ENCODE measurements at places on chromosomes 2 and 18.

DNA sequence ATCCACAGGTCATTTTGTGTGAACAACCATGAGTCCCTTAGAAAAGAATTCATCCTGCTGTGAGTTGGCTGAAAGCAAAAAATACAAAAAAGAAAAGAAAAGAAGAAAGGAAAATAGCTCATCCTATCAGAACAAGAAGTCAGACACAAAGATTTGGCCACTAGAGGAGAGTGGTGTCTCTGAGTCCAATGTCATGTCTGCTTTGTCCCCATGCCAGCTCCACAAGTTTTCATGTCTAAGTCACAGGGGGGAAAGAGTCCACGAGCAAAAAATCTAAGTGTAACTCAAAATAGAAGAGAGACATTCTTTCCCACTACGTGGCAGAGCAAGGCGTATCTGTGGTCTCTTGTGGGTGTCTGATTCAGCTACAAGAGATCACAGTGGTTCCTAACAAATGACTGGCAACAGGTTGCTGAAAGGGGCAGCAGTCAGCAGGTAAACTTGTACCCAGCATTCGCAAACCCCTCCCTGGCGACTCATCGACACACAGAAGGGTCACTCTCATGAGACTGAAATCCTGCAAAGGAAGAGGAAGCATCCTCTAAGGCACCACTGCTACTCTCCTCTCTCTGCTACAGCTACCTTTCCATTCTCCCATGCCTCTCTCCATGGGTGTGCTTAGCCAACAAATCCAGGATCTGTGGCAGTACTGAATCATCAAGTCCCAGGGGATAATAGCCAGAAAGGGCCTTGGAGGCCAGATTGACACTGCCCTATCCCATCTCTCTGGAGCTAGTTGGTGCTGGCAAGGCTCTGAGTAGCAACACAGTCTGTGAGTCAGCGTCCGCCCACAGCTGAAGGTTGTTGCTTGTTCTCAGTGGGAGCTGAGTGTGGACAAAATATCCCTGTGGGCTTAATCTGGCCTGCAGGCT lies 123.0 kb upstream of the SLC39A10 start:
- H3K27ac ChIP-seq, result no peak overlapping the region
- H3K27me3 ChIP-seq, result peaks cover 1% of the 10 kb centered on the region
- no peaks in the 10 kb centered on the region for H3K4me1 ChIP-seq
- no peaks in the 10 kb centered on the region for H3K36me3 ChIP-seq

DNA sequence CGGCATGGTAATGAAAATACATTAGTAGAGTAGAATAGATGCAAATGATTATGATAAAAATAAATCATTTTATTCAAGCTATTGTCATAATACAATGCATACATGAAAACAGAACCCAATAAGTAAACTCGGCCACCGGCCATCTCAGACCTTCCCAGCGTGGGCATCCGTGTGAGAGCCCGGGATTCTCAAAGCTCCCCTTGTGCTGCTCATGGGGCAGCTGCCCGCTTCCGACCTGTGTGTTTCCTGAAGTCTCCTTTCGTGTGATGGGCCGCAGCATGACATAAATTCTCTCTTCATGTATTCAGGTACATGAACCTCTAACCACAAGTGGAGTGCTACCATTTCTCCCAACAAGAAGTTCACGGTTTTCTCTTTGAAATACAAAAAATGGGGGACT lies 13.5 kb upstream of the CNDP2 start:
- H3K27me3 ChIP-seq, result no peaks in the 10 kb centered on the region
- H3K36me3 ChIP-seq, result no peaks in the 10 kb centered on the region
- no peak overlapping the region for H3K4me3 ChIP-seq
- no peaks in the 10 kb centered on the region for H3K4me1 ChIP-seq

DNA sequence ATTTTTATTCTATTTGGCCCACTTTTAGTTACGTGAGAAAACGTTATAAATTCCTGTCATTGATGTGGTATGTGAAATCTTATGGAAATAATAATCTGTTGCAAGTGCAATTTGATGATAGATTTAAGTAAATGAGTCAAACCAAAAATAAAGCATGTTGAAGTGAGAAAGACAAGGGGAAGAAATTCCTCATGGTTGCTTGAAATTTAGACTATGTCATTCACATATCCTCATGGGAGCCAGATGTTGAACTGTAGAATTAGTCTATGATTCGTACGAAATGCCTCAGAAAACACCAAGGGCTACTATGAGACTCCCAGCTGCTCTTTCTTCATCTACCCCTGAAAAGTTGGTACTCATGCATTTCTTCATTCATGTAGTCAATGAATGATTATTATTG lies 55.7 kb downstream of the KLHL14 start:
- no peaks in the 10 kb centered on the region for H3K27me3 ChIP-seq
- no peaks in the 10 kb centered on the region for H3K4me1 ChIP-seq
- H3K36me3 ChIP-seq, result no peaks in the 10 kb centered on the region
- DNase-seq, result no peak
- no peak overlapping the region for H3K27ac ChIP-seq
- H3K4me3 ChIP-seq, result no peak overlapping the region

- no peak for DNase-seq
- no peaks in the 10 kb centered on the region for H3K27me3 ChIP-seq
- H3K27ac ChIP-seq, result no peak overlapping the region
- no peaks in the 10 kb centered on the region for H3K4me1 ChIP-seq
These were observed 366.2 kb upstream of the SPRED2 start for GRCh38 chr2:65798641-65799040.

- no peak overlapping the region for H3K27ac ChIP-seq
- no peaks in the 10 kb centered on the region for H3K4me1 ChIP-seq
- no peaks in the 10 kb centered on the region for H3K36me3 ChIP-seq
- DNase-seq, result no peak
- H3K4me3 ChIP-seq, result no peak overlapping the region
These were observed 167.3 kb downstream of the SEPTIN10 start for GRCh38 chr2:109446278-109447131.

- H3K36me3 ChIP-seq, result no peaks in the 10 kb centered on the region
- H3K27ac ChIP-seq, result no peak overlapping the region
- no peak overlapping the region for H3K4me3 ChIP-seq
- H3K27me3 ChIP-seq, result no peaks in the 10 kb centered on the region
- no peak for DNase-seq
These were observed 4.9 kb upstream of the DNAH7 start for GRCh38 chr2:196073521-196073920.

- no peak overlapping the region for H3K4me3 ChIP-seq
- no peaks in the 10 kb centered on the region for H3K4me1 ChIP-seq
- no peak for DNase-seq
- no peaks in the 10 kb centered on the region for H3K36me3 ChIP-seq
- H3K27ac ChIP-seq, result no peak overlapping the region
These were observed 89.5 kb downstream of the STK39 start for GRCh38 chr2:168157926-168158325.

All from H1 (cell line).